T-helper 2 cell (primary cell): ENCODE measurements at places on chromosomes 3 and 15.

GRCh38 chr15:96322536-96323318 is 7.8 kb upstream of the NR2F2 start:
- DNase-seq = no peak

DNA sequence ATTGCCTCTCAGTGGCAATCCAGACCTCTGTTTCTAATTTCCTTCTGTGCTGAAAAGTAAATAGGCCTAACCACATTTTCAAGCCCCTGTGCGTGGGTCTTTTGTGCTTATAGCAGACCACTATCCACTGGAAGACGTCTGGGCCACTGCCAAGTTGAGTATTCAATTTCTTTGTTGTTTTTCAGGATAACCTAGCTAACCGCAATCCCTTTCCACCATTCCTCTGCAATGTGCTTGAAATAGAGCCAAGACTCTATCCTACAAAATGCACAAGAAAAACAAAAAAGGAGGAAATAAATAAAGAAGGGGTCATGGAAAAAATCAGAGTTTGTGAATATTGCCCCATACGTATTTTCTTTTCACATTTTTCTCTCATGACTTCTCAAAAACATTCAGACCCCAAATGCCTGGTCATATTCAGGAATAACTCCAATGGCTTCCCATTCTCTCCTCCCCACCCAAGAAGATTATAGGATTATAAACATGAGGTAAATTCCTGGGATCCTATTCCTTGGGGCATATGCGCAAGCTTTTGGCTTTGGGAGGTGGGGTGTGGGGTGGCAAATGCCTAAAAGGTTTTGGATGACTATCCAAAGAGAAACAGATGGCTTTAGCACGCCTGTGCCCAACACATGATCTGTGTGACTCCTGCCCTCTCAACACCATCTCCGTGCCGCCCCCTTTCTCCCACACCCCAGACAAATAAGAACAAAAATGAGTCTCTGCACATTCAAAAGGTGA is 217.9 kb upstream of the THBS1 start:
- no peak for DNase-seq

DNA sequence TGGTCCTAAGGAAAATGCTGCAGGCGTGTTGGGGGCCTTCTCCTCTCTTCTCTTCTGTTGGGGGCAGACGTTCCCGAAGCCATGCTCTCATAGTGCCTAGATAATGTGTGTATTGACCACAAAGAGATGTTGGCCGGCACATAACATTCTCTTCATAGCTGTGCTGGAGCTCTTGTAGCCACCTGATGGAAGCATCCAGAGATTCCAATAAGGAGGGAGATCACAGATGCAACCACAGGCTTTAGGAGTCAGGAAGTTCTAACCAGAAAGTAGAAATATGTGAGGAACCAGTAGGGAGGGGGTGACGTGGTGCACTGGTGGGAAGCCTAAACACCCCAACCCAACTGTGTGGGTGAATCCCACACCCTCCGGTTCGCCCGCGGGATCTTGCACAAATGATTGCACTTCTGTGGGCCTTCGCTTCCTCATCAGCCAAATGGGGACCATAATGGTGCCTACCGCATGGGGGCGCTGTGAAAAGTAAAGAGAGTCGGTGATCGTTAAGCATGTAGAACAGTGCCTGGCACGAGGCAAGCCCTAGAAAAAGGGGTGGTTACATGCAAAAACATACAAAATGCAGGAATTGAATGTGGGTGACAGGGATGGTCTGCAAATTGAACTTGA is 87.8 kb downstream of the TOP2B start:
- no peak for DNase-seq

GRCh38 chr3:32280262-32280910 is 41.9 kb downstream of the CMTM8 start:
- no peak for DNase-seq

DNA sequence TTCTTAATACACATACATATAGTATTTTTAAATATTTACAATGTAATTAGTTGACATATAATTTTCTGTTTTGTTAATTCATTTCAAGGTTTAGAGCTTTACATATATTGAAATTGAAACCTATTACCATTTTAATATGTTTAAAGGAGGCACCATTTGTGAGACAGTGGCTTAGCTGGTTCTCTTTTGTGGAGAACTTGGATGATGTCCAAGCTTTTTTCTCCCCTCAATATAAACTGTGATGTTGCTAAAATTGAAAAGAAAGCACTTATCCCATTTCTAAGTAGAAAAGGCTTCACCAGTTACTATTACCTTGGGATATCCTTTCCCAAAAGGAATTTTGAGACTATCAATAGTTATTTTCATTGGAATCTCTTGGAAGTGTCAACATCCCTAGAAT is 707.2 kb downstream of the NTRK3 start:
- no peak for DNase-seq
